ENCODE measurements at places on chromosomes 12 and 14. TPM values are rescaled to one million over a fixed set of nuclear protein-coding genes. Genes with fewer than 3 reads are reported as not detected.

NEMF gene
- 117 TPM for total RNA-seq

OR4E2 gene
- total RNA-seq = not detected

AQP2 gene
- 0.30 TPM for total RNA-seq

EPYC gene
- total RNA-seq = not detected

DNA sequence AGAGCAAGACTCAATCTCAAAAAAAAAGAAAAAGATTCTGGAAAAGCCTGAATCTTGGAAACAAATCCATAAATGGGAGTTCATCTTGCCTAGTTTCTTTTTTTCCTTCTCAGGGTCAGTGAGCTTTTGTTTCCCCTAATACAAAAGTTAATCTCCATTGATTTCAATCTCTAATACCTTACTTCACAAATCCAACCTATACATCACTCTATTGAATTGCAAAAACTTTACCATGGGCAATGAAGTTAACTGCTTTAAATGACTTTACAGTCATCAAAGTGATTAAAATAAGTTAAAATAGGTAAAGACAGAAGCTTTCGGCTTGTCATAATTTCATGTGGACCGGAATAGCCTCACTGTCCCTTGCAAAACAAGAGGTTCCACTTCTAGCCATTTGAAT is 1012.7 kb upstream of the SEL1L start:
- no peak for DNase-seq

SH2B3 gene
- 20.8 TPM for total RNA-seq

- no peak for DNase-seq
Observed at GRCh38 chr14:95222870-95223398, 65.6 kb upstream of the DICER1 start.

- no peak for DNase-seq
Observed at GRCh38 chr12:89334548-89335169, 17.6 kb downstream of the DUSP6 start.

ALDH1L2 gene
- 1.9 TPM for total RNA-seq

BTG1 gene
- total RNA-seq = 64.2 TPM

TAS2R31 gene
- not detected for total RNA-seq

DNA sequence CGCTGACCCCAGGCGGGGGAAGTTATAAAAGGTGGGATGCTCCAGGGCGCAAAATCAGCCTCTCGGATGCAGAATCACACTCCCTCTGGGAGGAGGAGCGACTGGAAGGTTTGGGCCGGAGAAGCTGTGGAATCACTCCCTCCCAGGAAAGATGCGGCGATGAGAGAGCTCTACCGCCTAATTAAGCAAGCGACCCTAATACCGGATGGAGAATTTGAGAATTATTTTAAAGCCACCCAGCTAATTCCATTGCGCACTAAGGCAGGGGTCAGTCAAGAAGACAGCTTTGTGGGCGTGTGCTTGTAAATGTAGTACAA is 1.9 kb downstream of the COL2A1 start:
- no peak for DNase-seq

RIPK3 gene
- total RNA-seq = 1.8 TPM

- DNase-seq = no peak
Observed at GRCh38 chr14:67579636-67580035, 20.4 kb downstream of the PIGH start.

DNA sequence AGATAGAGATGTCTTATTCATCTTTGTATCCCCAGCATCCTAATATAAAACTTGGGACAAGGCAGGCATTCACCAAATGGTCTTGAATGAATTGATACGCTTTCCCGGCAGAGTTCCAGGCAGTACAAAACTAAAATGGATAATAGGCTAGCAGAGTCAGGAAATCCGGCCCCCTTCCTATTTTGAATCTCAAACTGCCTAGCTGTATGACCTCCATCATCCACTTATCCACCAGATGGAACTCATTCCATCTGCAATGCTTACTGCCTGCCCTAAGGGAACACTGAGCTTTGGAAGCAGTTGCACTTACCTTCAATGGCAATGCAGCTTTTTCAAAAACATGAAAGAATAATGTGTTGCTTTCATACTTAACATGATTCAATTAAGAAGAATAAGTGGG is 43.4 kb downstream of the BDKRB1 start:
- no peak for DNase-seq

MUCL1 gene
- total RNA-seq = not detected

GPR84 gene
- total RNA-seq = not detected

- DNase-seq = no peak
Observed at GRCh38 chr14:100149851-100150611, 9.4 kb downstream of the DEGS2 start.

GRCh38 chr12:94149119-94149780 is 873 bp downstream of the PLXNC1 start:
- DNase-seq = no peak

- DNase-seq = no peak
Observed at GRCh38 chr14:92601757-92602417, 88.3 kb downstream of the RIN3 start.

DLK1 gene
- total RNA-seq = not detected
